ENCODE measurements at places on chromosomes 7 and 10.

- no peak for DNase-seq
Measured at GRCh38 chr7:95599069-95599468, 2.8 kb upstream of the PDK4 start.

- DNase-seq = no peak
Measured at GRCh38 chr7:1769286-1770200, 99.5 kb downstream of the ELFN1 start.

DNA sequence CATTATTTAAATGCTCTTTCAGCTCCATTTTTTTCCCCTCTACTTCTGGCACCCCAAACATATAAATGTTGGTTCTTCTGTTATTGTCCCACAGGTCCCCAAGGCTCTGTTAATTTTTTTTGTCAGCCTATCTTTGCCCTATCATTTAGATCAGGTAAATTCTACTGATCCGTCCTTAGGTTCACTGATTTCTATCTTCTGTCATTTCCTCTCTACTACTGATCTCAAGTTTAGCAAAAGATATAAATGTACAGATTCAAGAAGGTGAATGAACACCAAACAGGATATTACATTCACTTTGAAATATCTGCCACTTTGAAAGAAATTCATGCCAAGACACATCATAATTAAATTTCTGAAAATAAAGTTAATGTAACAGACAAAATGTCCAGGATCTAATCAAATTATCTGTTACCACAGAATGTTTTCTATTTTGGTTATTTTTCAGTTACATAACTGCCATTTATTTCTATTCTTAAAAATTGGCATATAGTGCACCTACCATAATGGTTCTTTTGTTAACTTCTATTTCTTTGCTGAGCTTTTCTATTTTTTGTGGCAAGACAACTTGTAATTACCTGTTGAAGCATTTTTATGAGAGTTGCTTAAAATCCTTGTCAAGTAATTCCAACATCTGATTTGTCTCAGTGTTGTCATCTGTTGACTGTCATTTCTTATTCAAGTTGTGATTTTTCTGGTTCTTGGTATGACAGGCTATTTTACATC lies 12.1 kb upstream of the CUBN start:
- DNase-seq = no peak

DNA sequence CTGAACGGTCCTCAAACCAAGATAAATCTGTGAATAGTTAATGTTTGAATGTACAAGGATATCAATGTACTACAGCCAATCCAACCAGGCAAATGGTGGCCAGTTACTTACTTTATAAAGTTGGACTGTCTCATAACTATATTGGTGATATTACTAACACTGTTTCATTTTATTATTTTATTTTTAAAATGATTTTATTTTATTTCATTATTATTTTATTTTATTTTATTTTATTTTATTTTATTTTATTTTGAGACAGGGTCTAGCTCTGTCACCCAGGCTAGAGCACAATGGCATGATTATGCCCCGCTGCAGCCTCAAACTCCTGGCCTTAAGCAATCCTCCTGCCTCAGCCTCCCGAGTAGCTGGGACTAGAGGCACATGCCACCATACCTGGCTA lies 6.8 kb downstream of the IL15RA start:
- DNase-seq = no peak
